ENCODE measurements at places on chromosomes 16 and 17. TPM values are rescaled to one million over a fixed set of nuclear protein-coding genes. Genes with fewer than 3 reads are reported as not detected.
A peak's percentile ranks its signal among the peaks of the same experiment; 100 is the strongest.

DNA sequence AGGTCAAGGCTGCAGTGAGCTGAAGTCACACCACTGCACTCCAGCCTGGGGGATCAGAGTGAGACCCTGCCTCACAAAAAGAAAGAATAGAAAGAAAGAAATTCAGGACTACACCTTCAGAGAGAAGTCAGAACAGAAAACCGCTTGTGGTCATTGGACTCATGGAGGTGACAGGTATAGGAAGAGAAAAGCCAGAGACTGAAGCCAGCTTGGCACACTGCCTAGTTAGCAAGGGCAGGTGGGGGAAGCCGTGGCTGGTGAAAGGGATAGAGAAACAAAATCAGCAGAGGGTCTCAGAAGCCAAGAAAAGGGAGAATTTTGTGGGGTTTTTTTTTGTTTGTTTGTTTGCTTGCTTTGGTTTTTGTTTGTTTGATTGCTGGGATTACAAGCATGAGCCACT lies 32.9 kb upstream of the SKAP1 start:
- DNase-seq = no peak

DNA sequence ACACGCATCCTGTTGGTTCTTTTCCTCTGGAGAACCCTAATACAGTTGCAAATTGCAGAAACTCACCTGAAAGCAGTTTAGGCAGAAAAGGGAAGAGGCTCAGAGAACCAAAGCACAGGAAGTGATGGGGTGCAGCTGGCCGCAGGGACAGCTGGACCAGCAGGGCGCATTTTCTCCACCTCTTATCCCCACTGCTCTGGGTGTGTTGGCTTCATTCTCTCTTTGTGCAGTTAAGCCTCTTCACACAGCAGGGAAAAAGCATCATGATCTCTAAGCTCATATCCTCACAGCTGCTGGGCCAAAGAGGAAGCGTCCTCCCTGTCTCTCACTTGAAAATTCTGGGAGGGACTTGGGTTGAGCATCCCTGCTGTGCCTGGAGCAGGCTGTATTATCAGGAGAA lies 20.0 kb upstream of the LRRC75A start:
- no peak for DNase-seq

GRCh38 chr17:68089881-68090280 lies 54.3 kb downstream of the KPNA2 start:
- DNase-seq = peak; percentile 61

DNA sequence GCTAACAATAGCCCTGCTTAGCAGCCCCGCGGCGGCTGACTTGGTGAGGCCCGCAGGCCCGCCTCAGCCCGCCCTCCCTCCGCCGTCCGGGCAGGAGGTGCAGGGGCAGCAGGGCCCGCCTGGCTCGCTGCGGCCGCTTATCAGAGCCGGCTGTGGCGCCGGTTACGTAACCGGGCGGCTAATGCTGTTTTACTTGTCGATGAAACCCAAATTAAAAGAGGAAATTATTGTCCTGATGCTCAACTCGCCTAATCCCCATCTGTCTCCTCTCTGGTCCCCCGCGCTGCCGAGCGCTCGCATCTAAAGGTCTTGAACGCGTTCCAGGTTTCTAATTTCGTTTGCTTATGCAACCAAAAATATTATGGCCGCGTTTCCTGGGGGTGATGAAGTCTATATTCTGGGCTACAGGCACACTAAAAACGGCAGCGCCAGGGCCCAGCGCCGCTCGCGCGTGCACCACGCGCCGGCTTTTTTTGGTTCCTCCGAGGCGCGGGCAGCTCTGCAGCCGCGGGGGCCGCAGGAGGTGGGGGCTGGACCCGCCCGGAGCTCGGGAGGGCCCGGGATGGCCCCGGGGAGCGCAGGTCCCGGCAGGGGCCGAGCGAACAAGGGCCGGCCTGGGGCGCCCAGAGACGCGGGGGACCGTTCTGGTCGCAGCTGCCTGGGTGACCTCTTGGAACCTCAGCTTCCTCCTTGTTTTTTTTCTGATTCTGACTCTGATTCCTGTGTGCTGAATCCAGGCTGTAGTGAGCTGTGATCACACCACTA lies 65.2 kb upstream of the TOB1 start:
- DNase-seq = peak; percentile 75

GRCh38 chr17:79484600-79485418 lies 126.0 kb downstream of the RBFOX3 start:
- DNase-seq = no peak

DNA sequence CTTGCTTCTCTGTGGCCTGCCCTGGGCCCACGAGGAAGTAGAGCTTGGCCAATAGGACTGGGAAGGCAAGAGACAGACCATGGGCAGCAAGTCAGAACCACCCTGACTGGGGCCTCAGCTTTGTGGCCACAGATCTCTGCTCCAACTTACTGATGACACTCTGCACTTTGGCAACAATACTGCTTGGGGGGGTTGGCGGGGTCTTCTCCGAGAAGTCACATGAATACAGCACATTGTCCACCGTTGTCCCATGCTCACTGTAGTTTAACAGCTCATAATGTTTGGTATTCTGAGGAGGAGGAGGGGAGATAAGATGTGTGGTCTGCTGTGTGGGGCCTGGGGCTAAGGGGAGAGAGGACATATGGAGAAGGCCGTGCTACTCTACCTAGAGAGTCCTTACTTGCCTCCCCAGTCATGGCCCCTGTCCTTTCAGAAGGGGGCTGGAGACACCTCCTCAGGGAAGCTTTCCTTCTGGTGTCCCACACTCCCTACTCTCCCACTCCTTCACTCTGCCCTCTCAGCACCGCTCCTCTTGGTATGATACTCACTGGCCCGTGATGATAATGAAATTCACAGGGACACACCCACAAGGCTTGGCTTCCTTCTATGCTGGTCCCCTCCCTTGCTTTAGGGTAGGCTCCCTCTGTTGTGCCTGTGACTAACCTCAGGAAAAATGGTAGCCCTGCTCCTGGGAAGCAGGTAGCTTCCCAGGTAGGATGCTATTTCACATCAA lies 4.0 kb upstream of the DHRS13 start:
- no peak for DNase-seq

- no peak for DNase-seq
These were observed 192.8 kb downstream of the FTO start for GRCh38 chr16:53896722-53897121.

GRCh38 chr17:36817483-36818048 lies 119.7 kb upstream of the LHX1 start:
- DNase-seq = no peak

- no peak for DNase-seq
These were observed 16.8 kb downstream of the CPD start for GRCh38 chr17:30395398-30396022.

CA5A gene
- total RNA-seq = 0.05 TPM

C17orf107 gene
- 0.80 TPM for total RNA-seq

ZNF778 gene
- 8.8 TPM for total RNA-seq

EFCAB5 gene
- total RNA-seq = 2.4 TPM
